ENCODE measurements at places on chromosomes 13 and 19. TPM values are rescaled to one million over a fixed set of nuclear protein-coding genes. Genes with fewer than 3 reads are reported as not detected.

MATK gene
- total RNA-seq: 27.5 TPM

POGLUT2 gene
- total RNA-seq: 13.6 TPM

C1QTNF9B gene
- not detected for total RNA-seq

CALM3 gene
- 537 TPM for total RNA-seq

PPM1N gene
- 3.1 TPM for total RNA-seq

MBNL2 gene
- total RNA-seq: 27.2 TPM

DNA sequence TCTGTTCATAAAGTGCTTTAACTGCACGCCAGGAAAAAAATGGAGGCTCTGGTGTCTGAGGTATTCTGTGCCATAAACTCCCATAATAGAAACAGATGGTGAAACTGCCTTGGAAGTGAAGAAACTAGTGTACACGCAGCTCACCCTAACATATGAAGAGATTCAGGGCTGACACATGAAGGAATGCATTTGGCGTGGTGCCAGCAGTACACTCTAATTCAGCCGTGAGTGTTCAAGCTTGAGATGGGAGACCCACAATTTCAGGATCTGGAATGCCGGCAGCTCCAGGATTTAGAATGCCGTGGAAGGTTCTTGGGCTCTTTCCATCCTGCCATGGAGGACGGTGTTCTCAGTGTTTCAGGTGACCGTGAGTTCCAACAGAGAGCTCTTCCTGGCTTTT lies 478.4 kb downstream of the TSHZ3 start:
- DNase-seq: no peak

DNA sequence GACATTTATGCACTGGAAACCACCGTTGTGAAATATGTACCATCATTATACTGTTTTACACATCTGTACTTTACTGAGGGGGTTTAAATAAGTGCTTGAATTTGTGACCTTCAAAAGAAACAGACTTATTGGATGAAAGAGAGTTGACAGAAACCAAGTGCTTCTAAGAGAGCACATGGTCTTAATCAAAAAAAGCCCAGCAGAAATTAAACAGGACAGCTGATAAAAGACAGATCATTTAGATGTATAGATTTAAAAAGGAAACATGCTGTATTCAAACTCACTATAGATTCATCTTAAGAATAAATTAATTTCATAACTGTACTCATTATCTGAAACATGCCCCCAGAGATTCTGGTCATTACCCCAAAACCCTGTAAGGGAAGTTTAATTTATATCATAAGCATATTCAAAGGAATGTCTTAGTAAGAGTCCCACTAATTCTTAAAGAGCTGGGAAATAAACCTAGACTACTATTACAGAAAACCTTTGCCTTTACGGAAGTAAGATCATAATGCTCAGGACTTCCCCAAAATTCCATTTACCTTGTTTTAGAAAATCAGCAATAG lies 421.8 kb downstream of the DCT start:
- DNase-seq: no peak

DNA sequence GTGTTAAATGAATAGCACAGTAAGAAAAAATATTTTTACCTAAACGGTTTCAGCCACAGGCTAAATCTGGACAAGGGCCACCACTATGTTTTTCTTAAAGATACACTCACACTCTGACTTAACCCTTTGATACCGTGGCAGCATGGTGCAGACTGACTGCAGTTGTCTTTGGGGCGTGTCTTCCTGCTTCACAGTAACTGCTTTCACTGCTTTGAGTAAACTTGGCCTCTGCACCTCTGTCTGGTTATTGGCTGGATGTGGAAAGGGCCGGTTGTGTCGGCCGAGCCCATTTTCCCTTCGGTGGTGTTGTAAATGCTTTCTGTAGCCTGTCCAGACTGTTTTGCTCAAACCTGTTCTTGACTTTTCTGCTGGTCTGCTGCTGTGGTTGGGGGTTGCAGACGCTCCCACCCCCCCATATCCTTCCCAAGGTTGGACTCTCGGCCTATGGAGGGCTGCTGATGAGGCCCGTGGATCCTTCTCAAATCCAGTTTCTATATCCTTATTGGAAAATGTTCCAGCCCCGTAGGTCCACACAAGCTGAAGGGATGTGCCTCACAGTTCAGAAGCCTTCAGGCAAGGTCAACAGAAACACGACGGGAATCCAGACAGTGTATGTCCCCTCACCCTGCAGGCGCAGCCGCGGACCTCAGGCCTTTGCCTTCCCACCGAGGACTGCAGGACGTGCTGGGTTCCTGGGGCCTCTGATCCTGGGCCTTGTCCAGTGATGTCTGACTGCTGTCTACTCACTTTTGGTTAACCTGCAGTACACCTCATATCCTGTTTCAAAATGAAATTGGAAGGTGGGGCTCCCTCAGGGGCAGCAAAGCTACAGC lies 90.2 kb upstream of the RNF113B start:
- no peak for DNase-seq

DNA sequence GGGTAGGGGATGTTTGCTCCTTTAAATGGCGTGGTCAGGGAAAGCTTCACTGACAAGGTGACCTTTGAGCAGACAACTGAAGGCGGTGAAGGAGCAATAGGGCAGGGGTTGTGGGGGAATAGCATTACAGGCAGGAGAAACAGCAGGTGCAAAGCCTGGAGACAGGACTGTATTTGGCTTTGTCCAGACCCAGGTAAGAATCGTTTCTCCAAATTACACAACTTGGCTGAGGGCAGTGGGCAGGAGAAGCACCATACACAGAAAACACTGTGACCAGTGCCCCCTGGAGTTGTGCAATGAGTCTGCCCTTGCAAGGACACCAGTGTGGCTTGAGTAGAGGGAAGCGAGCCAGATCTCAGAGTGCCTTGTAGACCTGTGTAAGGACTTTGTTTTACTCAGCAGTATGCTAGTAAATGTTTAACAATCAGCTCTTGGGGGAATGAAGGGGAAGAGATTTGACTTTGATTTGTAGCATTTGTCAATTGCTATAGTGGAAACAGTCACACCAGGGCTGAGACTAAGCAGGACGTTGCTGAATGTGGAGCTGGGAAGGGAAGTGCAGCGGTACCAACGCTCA lies 360.0 kb downstream of the DCT start:
- no peak for DNase-seq

- DNase-seq: no peak
Observed at GRCh38 chr13:43657485-43657884, 129.3 kb downstream of the ENOX1 start.

- DNase-seq: no peak
Observed at GRCh38 chr13:75038393-75039113, 443.4 kb downstream of the TBC1D4 start.

- DNase-seq: no peak
Observed at GRCh38 chr13:95480131-95480545, 72.4 kb upstream of the CLDN10 start.

- DNase-seq: no peak
Observed at GRCh38 chr13:37453246-37453645, 145.3 kb downstream of the POSTN start.

DNA sequence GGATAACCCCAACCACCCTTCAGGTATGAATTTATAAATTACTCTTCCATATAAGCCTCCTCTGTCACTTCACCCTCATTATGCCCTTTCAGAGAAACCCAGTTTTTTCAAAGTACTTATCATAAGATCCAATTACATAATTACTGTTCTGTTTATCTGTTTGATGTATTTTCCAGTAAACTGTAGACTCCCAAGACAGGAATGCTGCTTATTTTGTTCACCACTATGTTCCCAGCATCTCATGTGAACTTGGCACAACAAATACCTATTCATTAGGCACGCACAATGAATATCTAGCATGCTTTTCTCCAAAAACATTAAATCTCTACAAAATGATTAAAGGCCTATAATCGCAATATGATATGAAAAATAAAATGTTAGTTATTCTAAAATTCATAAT lies 13.2 kb downstream of the ENOX1 start:
- no peak for DNase-seq

DNA sequence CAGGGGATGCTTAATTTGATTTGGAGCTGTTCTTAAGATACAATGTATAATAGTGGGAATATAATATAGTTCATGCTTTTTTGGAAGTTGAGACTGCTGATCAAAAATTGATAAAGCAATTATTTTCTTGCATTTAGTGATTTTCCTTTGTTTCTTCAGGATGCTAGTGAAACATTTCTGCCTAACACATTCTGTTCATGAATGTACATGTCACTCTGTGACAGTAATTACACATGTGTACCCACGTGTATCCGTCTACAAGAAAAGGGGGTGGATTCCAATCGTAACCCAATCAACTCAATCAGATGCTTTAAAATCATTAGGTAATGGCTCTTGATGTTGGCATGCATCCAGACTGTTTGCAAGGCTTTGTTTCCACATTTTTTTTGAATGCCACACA lies 5.0 kb upstream of the FRY start:
- no peak for DNase-seq
